Activated CD8-positive, alpha-beta memory T cell treated with anti-CD3 and anti-CD28 coated beads, Interleukin-2, amount 10 ng/mL, durations not matched to agents 7 days and 5 days (primary cell): ENCODE measurements at places on chromosomes 6 and 20.

DNA sequence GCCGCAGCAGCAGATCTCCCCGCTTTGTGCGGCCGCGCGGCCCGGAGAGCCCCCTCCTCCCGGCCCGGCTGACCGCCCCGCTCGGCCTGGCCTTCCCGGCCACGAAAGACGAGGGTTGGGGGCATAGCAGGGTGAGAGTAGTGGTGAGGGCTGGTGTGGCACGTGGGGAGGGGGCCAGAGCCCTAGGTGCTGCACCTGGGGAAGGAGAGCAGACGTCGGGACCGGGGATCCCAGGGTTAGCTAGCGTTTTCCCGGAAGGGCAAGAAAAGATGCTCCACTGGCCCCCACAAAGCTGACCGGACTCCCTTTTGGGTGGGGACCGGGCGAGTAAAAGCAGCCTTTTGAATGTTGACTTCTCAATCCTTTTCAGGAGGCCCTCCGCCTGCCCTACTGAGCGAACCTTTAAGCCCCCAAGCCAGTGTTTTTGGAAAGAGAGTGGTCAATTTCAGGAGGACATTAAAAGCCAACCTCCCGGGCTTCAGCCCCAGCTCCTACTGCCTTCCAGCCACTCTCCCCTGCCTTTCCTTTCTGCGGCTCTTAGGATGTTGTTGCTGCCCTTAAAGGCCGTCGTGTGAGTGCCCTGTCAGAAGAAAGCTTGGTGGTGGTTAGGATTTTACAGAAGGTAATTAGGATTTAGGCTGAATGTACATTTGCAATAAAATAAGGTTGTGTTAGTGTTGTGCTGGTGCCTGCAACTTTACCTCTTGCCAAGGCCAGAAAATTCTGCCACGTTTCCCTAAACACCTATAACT is 648 bp upstream of the BACH2 start:
- no peak for DNase-seq

GRCh38 chr6:108606250-108606690 is 45.6 kb downstream of the FOXO3 start:
- no peak for DNase-seq

- DNase-seq = no peak
Measured at GRCh38 chr20:3712279-3712873, at the start of gene SIGLEC1. TSS of gene SIGLEC1 (minus strand) at chr20:3712600. CDS start at chr20:3707128, 5,472 bp downstream.

DNA sequence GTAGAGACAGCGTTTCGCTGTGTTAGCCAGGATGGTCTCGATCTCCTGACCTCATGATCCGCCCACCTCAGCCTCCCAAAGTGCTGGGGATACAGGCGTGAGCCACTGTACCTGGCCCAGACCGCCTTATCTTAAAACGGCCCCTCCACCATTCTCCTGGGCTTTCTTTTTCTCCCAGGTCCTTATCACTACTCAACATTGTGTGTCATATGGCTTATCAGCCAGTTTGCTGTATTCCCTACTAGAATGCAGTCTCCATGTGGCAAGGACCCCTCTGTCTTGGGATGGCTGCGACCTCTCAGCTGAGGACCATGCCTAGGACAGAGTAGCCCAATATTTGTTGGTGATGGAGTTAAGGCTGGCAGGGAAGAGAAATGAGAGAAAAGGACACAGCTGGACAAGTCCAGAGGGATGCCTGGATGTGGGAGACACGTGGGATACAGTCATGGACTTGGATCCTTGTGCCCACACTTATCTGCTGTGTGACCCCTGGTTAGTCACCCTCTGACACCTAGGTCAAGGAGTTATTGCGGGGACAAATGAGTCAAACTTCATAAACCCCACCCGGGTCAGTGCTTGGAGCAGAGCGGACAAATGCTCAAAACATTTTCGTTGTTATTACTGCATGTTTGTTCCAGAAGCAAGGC is 24.0 kb downstream of the ADA start:
- DNase-seq = no peak

DNA sequence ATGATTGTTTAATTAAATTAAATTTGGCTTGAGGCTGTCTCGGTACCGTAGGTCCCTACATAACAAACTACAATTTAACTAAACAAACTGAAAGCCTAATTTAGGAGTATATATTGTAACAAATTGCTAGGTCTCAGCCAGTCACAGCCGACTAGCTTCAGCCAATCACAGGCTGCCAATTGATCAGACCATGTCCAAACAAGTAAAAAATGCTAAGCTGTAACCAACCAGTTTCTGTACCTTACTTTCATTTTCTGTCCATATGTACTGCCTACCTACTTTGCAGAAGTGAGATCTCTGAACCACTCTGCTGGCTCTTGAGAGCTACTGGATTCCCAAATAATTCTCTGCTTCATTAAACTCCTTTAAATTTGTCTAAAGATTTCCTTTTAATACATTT is 648.0 kb upstream of the GJE1 start:
- peak; percentile 74 for DNase-seq
